ENCODE measurements at places on chromosomes 11 and 22. TPM values are rescaled to one million over a fixed set of nuclear protein-coding genes. Genes with fewer than 3 reads are reported as not detected.

GRCh38 chr22:46043816-46044620 lies 67.1 kb upstream of the WNT7B start:
- DNase-seq = no peak

- no peak for DNase-seq
Observed at GRCh38 chr11:108536783-108537182, 38.6 kb upstream of the POGLUT3 start.

DNA sequence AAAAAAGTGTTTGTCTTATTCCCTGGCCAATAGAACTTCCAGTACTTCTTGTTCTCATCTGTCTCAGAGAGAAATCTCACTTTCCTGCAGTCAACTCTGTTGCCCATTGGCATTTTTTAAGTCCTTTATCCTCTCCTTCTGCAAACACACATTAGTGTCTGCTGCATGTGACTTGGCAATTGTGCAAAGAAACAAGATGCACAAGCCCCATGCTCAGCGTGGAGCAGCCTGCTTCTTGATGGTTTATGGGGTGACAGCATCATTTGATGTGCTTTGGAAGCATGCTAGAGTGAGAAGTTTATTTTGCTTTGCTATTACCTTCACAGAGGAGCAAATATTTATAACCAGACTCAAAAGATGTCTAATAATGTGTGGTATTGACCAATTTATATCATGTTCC lies 238.2 kb downstream of the FAT3 start:
- DNase-seq = no peak

DNA sequence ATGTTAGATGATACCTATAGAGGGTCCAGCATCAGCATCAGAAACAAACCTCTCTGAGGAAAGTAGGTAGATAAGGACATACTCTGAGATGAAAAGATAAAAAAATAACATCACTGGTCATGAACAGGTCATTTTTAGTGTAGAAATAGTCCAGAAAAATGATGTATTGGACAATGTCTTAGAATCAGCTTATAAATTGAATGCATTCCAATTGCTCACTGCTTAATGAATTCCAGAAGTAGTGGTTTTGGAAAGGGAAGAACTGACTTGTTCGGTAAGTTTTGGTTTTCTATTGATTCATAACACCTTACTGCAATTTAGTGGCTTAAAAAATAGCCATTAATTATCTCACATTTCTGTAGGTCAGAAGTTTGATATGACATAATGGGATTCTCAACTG lies 929.5 kb upstream of the CCDC90B start:
- no peak for DNase-seq

DNA sequence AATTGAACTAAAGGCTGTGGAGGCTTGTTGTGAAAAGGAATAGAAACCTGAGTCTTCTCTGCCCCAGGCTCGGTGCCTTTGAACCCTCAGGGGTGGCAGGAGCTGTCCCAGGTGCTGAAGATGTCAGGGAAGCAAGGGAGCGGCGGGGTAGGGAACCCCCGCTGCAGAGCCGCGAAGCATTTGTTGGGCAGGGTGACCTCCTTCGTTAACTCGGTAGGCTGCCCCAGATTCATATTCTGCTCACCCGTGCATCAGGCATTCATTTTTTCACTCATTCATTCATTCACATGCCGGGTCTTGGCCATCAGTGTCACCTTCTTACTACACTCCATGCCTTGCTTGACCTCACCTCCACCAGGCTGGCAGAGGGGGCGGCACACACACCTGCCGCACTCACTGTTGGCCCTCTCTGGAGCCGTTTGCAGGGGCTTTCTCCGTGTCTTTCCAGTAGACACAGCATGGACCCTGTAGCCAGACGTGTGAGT lies 618.9 kb downstream of the BRD1 start:
- no peak for DNase-seq

GRCh38 chr11:47867823-47868222 lies 19.7 kb upstream of the NUP160 start:
- DNase-seq = no peak

DNA sequence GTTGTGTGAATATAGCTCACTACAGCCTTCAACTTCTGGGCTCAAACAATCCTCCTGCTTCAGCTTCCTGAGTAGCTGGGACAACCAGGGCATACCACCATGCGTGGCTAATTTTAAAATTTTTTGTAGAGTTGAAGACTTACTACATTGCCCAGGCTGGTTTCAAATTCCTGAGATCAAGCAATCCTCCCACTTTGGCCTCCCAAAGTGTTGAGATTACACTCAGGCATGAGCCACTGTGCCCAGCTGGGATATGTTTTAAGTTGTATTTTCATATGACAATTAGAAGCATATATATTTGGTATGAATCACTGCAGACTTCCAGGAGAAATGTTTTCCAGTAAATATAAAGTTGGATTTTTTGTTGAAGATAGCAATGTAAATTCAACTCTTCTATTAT lies 15.4 kb downstream of the DDX10 start:
- no peak for DNase-seq

The KIF18A gene
- total RNA-seq = 0.79 TPM

GRCh38 chr11:77470504-77470903 lies 3.4 kb downstream of the PAK1 start:
- no peak for DNase-seq

DNA sequence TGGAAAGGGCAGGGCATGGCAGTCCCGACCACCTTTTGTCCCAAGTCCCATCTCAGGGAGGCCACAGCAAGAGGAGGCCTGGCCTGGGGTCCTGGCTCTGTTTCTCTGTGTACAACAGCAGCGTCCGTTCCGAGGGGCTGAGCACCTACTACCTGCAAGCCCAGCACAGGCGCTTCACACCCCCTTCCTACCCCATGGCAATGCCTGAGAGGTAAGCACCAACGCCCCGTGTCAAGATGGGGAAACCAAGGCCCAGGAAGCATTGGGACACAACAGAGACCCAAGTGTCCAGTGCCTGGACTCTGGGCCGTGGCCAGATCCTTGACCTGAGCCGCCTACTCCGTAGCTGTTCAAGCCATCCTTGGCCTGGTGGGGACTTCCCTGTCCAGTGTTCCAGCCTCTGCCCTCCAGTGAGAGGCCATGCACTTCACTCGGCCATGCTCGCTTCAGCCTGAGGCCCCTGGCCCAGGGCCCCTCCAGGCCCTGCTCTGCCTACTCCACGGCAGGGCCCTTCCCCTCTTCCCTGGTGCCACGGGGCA lies 14.3 kb upstream of the TCF20 start:
- no peak for DNase-seq

DNA sequence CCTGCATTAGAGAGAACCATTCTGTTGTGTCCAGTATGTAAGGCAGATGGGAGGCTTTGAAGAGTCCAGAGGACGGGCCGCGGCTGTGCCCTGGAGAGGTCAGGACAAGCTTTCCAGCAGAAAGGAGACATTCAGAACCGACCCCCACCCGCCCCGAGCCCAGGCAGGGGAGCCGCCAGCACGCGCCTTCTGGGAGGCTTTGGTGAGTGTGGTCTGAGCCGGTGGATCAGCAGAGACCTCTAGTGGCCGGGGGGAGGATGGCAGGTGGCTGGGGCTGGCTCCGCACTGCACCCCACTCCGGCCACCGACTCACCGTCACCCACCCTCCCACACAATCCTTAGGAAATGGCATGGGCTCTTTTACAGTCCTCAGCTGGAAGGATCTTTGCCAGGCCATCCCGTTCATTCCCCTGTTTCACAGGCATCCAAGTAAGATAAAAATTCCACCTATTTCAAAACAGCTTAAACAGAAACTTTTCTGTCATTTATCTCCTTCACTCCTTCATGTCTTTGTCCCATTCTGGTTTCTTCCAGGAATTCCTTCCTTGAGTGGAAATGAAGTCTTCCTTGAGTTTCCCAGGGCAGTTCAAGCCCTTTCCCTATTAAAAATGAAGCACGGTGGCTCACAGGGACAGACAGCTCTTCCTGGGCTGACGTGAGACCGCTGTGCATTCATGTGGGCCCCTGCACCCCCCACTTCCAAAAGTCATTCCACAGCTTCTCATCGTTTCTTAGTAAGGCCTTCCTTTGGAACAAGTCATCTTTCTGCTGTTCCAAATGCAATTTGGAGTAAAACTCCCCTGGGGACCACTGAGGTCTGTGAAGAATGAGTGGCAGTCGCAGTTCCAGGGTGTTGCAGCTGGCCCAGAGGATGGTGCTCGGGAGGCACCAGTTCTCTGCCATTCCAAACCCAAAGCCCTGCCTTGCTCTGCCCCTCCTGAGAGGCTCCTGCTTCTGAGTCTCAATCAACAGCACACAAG lies 91.0 kb downstream of the FEZ1 start:
- peak; percentile 43 for DNase-seq

The RAPSN gene
- total RNA-seq = 1.7 TPM

DNA sequence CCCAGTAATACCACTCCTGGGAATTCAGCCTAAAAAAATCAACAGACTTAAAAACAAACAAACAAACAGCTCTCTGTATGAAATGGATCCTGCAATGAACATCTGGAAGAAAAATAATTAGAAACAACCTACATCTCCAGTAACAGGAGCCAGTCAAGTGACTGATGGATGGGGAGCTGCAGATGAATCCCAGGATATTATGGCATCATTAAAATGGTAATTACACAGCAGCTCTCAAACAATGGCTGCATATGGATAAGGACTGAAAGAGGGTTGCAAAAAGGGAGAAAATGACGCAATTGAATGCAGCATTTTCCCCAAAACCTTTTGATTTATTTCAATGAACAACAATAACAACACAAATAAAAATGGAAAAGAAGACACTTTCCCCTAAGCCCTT lies 4.1 kb downstream of the NPTXR start:
- no peak for DNase-seq

DNA sequence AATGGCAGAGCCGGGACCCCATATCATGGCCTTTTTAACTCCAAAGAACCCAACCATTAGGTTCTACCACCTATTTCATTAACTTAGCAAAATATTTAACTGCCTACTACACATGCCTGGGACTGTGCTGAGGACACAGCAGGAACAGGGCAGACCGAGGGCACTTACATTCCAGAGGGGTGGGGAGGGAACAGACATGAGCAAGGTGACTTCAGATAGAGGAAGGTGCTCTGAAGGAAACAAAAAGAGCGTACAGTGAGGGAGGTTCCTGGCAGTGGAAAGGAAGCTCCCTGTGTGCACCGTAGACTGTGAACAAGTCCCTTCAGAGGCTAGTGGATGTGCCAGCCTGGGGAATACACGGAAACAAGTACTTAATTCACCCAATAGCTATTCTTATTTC lies 82.8 kb downstream of the NAT10 start:
- no peak for DNase-seq

- peak; percentile 78 for DNase-seq
Observed at GRCh38 chr22:17303840-17304779, 65.2 kb upstream of the CECR2 start.

GRCh38 chr11:107707807-107708206 lies 4.0 kb downstream of the SLN start:
- no peak for DNase-seq

DNA sequence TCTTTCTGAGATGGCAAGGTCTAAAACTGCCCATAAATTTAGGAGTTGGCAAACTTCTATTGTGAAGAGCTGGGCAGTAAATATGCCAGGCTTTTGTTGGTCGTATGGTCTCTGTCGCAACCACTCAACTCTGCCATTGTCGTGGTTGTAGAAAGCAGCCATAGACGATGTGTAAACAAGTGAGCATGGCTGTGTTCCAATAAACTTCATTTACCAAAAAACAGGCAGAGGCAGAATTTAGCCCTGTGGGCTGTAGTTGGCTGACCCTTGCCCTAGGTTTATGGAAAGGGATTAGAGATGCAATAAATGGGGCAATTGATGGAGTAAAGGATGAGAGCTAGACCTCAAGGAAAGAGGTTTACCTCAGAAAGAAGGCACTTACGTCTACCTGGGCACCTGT lies 17.6 kb downstream of the YPEL4 start:
- DNase-seq = no peak

DNA sequence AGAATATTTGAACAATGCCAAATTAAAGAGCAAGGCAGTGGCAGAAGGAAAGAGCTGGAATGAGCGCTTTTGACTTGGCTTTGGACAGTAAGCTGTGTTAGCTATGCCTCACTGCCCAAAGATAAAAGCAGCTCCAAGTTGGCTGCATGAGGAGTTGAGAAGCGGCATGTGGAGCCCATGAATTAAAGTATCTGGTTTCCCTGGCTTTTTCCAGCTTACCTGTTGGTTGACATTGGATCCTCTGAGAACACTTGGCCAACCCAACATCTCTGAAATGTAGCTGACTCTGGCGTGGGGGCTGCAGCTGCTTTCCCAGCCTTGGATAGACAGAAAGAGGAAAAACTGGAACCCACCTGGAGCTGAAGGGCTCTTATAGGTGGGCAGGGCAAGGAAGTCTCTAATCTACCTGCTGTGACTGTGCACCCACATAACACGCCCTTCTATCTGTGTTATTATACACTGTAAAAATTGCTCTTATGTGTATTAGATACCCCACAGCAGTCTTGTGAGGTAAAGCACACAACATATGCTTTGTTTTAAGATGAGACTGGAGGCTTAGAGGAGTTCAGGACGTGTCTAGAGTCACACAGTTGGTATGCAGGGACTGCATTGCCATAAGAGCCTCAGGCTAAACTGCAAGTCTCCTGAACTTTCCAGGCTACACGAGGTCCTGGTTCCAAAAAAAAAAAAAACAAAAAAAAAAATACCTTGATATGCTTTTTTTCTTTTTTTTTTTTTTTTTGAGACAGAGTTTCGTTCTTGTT lies 5.8 kb downstream of the UBASH3B start:
- DNase-seq = no peak

DNA sequence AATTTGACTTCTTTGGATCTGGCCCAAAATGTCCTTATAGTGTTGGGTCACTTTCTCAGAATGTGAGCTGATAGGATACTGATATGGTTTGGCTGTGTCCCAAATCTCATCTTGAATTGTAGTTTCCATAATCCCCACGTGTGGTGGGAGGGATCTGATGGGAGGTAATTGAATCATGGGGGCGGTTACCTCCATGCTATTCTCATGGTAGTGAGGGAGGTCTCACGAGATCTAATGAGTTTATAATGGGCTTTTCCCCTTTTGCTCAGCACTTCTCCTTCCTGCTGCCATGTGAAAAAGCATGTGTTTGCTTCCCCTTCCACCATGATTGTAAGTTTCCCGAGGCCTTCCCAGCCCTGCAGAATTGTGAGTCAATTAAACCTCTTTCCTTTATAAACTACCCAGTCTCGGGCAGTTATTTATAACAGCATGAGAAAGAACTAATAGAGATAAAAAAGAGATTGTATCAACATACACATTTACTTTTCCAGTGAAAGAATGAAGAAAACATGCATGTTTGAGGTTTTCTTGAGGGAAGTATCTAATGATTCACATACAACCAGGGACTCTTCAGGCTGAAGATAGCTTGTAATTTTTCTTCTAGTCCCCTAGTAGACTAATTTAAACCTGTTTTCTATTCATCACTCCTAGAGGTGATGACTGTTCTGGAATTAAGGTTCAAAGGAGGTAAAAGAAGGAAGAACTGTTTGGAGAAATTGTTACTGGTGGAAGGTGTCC lies 17.3 kb upstream of the CSTF3 start:
- no peak for DNase-seq

GRCh38 chr22:41377846-41378245 lies 3.9 kb upstream of the TEF start:
- DNase-seq = no peak

The CASP1 gene
- 79.4 TPM for total RNA-seq

The HEPACAM gene
- not detected for total RNA-seq

Measured in naive thymus-derived CD4-positive, alpha-beta T cell (primary cell).